Renal pelvis (tissue), 12 donors: ENCODE measurements at places on chromosomes 12 and 14. TPM values are rescaled to one million over a fixed set of nuclear protein-coding genes. Genes with fewer than 3 reads are reported as not detected.

DNA sequence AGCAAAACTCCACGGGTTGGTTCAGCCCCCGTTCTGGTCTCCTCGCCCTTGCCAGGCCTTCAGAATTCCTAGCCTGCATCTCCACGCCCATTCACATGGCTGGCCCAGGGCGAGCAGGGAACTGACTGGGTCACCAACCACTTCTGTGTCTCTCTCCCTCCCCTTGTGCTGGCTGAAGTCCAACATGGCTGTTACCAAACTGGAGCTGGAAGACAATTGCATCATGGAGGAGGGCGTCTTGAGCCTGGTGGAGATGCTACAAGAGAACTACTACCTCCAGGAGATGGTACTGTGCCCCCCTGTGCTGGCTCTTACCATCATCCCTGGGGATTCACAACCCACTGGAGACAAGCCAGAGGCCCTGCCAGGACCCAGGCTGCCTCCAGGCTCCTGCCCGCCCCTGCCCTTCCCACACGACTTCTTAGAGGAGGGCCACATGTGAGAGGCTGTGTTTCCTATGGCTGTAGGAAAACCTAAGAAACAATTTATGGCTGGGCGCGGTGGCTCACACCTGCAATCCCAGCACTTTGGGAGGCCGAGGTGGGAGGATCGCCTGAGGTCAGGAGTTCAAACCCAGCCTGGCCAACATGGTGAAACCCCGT is 9.9 kb downstream of the LRRC74A start:
- no peak for DNase-seq

SNX6 gene
- 98.2 TPM for polyA plus RNA-seq

- DNase-seq, result no peak
Observed at GRCh38 chr14:88793259-88793625, 489 bp upstream of the EML5 start.

CIROP gene
- polyA plus RNA-seq, result not detected

- DNase-seq, result peak; percentile 29
Observed at GRCh38 chr12:57888409-57889157, 42.1 kb upstream of the CTDSP2 start.

GRCh38 chr12:19220852-19221466 is 91.4 kb downstream of the PLEKHA5 start:
- DNase-seq, result no peak

DNA sequence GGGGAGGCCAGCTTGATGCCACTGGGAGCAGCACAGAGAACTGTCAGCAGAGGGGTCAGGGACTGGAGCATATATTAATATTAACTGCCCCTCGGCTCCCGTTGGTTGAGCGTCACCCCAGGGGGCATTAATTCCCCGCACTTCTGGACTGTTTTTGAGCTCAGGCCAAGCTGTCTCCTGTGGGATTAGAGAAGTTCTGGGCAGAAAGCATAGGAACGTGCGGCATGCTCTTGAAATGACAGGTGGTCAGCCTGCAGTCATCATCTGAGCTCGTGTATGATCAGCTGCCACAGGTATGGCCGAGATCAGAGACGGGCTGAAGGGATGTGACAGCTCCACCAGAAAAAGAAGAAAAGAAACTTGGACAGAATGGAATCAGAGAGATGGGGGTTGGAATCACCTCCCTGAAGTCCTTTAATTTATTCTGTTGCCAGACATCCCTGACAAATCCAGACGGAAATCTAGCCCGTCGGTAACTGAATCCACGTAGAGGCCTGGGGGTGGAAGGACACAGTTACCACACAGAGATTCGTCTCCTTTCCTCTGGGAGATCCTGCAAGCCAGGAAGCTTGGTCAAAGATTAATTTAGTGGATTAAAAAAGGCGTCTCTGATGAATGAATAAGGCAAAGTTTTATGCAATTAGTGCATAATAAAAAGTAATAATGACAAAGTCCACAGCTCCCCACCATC is 23.6 kb downstream of the NR1H4 start:
- no peak for DNase-seq

KRT85 gene
- polyA plus RNA-seq, result not detected

CTSG gene
- polyA plus RNA-seq, result 0.71 TPM

LIN7A gene
- polyA plus RNA-seq, result 21.2 TPM

DNA sequence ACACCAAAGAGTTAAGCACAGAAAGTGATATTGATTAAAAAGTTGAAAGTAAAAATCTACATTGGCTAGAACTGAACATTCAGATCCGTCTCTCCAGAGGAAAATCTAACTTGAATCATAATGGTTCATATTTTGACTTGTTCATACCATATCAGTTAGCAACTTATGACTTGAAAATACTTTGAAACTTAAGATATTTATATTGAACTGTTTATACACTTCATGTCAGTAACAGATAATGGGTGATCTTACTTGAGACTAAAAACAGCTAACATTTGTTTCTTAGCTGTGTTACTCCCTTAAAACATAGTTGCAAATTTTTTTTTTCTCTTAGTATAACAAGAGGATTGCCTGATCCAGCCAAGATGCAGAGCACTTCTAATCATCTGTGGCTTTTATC is 3.6 kb downstream of the TBK1 start:
- DNase-seq, result no peak

DNA sequence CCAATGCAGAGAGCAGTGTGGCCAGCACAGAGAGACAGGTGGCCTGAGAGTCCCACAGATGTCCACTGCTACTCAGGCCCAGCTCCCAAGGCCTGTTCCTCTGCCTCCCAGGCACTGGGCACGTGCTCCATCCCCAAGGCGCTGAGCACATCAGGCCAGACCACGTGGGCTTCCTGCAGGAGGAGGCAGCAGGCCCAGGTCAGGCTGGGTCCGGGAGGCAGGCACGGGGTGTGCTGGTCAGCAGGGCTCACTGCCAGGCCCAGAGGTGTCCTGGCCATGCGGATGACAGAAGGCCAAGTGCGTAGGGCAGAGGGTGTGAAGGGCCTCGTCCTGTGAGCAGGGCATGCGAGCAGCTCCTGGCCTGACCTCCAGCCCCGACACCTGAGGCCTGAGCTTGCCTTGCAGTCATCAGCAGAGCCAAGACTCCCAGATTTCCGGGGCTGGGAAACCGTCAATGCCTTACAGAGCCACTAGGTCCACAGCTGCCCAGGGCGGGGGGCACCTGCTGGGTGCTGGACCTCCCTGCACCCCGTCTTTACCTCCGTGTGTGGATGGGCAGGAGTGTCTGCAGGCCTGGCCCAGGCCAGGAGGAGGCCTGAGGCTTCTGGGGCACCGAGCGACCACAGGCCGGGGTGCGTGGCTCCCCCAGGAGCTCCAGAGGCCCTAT is 14.9 kb downstream of the TRMT61A start:
- no peak for DNase-seq

- peak; percentile 62 for DNase-seq
Observed at GRCh38 chr14:69242311-69243224, 17.4 kb upstream of the GALNT16 start.

- DNase-seq, result no peak
Observed at GRCh38 chr14:98910061-98910460, 361.9 kb downstream of the BCL11B start.

DNA sequence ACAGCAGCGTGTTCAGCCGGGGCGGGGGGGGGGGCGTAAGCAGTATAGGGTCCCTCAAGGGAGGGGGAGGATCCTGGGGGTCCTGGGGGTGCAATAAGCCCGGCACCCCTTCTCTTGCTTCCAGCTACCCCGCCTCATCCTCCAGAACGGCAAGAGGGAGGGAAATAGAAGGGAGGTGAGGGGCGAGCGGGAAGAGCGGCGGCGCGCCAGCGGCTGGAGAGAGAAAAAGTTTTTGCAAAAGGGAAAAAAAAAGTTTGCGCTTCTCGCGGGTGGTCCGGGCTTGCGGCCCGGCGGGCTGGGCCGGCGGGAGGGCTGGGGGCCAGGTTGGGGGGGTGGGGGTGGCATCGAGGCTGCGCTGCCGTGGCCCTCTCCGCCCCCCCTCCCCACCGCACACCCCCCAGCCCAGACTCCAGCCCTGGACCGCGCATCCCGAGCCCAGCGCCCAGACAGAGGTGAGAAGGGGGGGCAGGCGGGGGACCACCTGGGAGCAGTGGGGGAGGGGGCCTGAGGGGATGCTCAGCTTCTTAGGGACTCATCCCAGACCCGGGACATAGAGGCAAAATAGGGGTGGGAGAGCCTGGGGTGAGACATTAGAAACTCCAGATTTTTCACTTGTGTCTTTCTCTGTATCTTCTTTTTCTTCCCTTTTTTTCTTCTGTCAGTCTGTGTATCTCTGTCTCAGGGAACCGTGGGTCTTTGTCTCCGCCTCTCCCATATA is at the start of gene GLI1:
TSS of gene GLI1 (plus strand) at position 36 of the 718 bp plus-strand sequence. CDS start 3,907 bp downstream, outside the sequence.
- DNase-seq, result no peak

DNA sequence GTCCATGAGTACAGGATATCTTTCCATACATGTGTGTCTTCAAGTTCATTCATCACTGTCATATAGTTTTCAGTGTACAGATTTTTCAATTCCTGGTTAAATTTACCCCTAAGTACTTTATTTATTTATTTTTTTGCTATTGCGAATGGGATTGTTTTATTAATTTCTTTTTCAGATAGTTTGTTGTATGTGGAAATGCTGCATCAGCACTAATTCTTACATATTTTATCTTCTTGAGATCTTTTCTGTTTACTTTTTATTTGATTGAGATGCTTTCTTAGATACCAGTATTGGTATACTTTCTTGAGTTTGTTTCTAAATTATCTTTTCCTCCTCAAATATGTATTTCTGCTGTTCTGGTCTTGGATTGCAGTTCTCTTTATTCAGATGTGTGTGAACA is 148.9 kb downstream of the RGS6 start:
- no peak for DNase-seq

GRCh38 chr14:57492859-57493258 is 798 bp downstream of the CCDC198 start:
- DNase-seq, result peak; percentile 49

OR6C1 gene
- not detected for polyA plus RNA-seq

EFS gene
- polyA plus RNA-seq, result 55.6 TPM

DNA sequence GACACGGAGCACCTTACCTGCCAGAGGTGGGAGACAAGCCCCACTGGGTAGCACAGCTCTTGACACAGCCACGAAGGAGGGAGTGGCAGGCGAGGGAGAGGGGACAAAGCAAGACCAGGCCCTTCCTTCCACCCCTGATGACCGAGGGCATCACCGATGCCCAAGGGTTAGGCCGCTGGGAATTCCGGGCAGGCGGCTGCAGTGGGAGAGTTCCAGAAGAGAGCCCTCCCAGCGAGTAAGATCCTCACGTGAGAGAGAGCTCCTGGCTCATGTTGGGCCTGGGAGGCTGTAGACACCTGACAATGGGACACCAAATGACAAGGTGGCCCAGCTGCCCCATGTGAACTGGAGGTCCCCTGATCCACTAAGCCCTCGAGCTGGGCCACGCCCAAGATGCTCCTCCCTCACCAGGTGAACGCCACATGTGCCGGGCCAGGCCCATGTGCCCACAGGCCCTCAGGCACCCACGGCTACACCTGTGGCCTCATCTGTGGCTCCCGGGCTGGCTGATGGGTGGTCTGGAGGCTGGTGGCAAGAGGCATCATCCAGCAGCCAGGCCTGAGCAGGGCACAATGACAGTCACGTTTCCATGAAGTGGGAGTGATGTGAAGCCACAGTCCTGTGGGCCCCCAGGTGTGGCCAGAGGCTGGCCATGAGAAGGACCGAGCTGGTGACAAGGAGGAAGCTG is 32.1 kb upstream of the C14orf180 start:
- DNase-seq, result no peak

GRCh38 chr14:74836251-74836960 is 39.5 kb downstream of the PROX2 start:
- no peak for DNase-seq

DNA sequence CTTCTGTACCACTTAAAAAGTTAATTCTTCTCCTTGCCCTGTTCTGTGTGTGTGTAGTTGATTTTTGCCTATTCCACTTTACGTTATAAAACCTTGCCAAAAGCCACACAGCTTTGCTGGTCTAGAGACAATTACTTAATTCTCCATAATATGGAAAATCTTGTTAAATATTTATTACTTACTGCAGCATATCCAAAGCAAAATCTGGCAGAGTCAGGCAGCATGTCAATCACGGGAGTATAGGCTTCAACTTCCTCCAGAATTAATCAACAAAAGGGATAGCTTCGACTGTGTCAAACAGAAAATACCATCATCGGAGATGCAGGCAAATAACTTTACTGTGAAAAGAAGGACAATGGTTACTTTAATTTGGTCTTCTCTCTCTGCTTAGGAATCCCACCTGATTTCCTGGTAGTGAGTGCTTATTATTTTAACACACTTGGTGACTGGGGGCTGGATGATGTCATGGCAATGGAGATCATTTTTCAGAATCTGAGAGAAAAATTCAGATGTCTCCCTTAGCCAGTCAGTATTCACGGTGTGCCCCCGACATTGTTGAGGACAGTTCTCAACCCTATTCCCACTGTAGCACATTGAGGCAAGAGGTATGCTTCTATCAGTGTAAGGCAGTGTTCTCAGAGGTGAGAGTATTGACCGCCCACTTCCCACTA is 3.7 kb upstream of the MSRB3 start:
- DNase-seq, result no peak

DNA sequence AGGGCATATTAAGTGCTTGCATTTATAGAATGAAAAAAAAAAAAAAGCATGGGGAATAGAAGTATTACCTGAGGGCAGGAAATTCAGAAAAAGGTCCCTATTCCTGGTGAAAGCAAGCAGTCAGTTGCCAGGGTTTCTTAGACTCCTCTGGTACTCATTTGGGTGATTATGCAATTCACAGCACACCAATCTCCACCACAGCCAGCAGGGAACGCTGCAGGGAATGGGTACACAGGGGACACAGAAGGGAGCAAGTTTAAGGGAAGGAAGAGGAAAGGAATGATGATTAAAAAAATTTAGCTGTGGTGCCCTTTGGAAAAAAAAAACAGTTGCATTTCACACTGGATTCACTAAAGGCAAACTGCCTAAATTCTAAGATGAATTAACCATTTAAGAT is 14.2 kb downstream of the BLTP3B start:
- no peak for DNase-seq

DNA sequence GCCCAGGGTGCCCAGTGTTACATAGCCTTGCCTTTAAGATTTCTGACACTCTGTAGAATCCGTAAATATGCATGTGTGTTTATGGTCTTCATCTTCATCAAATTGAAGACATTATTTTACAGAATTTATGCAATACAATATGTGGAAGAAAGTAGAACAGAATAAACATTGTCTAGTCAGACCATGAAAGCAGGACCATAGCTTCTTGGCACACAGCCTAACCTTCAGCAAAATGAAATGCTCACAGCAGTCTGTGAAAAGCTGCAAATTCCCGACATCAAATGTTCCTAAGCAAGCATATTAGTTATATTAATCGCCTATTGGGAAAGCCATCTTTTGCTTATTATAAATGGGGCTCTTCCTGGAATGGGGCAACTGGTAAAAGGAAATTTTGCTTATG is 111.3 kb upstream of the GARIN2 start:
- no peak for DNase-seq
